Stimulated activated CD4-positive, alpha-beta T cell treated with anti-CD3 and anti-CD28 coated beads, Interleukin-15, amount 100 ng/mL, for 1 hour (primary cell): ENCODE measurements at places on chromosomes 5 and 9.

DNA sequence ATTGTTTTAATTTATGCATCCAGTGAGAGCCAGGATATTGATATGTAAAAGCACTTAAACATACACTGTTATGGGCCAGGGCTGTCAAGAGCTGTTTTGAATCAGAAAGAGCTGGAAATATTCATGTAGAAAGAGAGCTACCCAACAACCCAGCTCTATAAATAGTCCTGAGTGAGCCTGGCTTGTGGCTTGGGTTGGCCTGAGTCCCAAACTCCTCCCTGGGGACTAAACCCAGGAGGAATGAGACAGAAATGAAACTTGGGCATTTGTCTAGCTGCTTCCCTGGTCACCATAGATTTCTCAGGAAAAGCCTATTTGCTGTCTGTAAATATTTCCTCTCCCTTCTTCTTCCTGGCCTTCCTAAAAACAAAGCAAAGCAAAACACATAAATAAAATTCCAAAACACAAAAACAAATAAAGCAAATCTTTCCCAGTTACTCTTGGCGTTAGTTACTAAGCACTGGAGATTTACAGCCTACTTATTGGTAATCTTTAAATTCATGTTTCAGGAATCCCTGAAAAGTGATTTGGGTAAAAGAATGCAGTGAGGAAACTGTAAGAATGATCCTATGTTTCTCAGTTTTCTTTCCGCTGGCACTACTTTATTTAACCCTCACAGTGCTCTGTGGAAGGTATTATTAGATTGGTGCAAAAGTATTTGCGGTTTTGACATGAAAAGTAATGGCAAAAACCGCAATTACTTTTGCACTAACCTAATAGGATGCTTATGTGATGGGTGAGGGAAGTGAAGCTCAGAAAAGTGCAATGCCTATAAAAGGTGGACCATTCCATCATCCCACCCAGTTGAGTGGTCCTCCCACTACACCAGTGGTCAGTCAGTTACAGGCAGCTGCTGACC lies 111.8 kb downstream of the CARTPT start:
- DNase-seq = no peak

DNA sequence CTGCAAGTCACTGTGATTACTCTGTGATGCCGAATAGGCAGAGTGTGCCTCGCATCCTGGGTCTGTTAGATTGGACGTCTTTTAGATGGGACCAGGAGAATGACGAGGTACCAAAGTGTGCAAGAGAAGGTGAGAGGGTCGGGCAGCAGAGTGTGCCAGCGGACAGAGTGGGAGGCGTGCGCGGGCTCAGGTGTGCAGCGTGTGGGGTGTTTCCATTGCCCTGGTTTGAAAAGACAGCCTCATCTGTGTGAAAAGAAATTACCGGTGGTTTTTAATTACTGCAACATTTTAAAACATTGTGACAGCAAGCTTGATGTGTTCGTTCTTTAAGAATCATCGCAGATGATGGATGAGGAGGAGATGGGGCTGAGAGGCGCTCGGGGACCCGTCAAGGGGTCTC lies 4.2 kb upstream of the FAM163B start:
- DNase-seq = no peak

- no peak for DNase-seq
Measured at GRCh38 chr5:76742583-76742982, 26.7 kb downstream of the F2R start.

- DNase-seq = no peak
Measured at GRCh38 chr9:111897601-111898137, 1.1 kb downstream of the UGCG start.

- no peak for DNase-seq
Measured at GRCh38 chr5:149854866-149855265, 89.7 kb downstream of the PDE6A start.

DNA sequence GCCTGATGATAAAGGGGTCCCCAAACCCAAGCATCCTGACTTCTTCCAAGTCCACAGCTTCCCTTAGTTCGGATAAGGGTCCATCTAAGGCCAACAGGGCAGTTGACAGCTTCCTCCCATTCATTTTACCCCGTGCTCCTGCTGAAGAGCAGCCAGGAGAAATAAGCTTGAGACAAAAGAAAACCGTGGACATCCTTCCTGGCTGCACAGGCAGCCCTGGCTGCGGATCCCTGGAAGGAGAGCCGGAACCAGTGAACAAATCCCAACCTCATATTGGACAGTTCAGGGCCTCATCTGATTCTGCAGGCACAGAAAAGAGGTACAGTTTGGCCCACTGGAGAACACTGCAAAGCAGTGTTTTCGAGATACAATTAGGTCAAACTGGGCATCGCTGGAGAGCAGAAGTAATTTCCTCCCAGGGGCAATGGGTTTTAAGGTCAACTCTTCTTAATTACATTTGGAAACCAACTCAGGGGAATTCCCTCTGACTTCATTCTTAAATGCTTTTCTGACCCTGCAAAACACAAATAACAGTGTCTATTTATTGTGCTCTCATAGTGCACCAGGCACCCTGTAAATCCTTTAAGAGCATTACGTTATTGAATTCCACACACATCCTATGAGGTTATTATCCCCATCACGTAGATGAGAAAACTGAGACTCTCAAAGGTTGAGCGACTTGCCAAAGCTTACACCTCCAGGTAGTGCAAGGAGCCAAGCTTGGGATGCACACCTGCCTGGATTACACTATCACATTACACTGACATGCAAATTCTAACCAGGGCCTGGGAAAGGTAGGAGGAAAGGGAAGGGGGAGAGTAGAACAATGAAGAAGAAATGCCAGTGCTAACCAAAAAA lies 21.2 kb downstream of the ADAM19 start:
- DNase-seq = no peak
